ENCODE measurements at places on chromosomes 16 and 17.

- DNase-seq = peak; percentile 91
These were observed 17.4 kb upstream of the MTSS2 start for GRCh38 chr16:70703041-70703834.

DNA sequence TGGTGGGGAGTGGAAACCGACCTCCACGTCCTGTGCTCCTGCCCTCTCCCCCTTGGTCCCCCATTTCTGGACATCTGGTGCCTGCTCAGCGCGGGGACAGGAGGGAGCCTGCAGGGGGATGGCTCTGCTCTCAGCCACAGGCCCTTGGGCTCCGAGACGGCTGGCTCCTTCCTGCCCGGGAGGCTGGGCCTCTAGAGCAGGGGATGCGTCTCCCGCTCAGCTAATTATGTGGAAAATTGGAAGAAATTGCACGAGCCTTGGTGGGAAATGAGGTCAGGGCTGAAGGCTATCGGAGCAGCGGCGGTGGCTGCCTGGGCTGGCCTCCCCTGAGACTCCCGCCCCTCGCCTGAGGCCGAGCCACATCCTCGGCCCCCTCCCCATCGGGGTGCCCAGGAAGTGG lies 154.6 kb upstream of the CIBAR2 start:
- no peak for DNase-seq

DNA sequence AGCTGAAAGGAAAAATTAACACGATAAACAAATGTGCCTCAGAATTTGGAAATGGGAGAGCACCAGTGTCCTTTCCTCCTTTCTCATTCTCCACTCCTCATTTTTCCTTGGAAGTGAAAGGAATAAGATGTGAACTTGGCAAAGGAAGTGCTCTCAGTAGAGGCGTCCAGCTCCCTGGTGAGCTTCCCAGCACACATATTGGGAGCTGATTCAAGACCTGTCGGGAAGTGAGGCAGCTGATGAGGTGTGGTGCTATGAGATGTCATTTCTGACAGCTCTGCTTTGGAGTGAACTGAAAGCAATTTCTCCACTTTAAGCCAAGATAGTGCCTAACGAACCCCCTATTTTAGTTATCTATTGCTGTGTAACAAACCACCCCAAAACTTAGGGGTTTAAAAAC lies 238.5 kb upstream of the IRX3 start:
- DNase-seq = no peak

DNA sequence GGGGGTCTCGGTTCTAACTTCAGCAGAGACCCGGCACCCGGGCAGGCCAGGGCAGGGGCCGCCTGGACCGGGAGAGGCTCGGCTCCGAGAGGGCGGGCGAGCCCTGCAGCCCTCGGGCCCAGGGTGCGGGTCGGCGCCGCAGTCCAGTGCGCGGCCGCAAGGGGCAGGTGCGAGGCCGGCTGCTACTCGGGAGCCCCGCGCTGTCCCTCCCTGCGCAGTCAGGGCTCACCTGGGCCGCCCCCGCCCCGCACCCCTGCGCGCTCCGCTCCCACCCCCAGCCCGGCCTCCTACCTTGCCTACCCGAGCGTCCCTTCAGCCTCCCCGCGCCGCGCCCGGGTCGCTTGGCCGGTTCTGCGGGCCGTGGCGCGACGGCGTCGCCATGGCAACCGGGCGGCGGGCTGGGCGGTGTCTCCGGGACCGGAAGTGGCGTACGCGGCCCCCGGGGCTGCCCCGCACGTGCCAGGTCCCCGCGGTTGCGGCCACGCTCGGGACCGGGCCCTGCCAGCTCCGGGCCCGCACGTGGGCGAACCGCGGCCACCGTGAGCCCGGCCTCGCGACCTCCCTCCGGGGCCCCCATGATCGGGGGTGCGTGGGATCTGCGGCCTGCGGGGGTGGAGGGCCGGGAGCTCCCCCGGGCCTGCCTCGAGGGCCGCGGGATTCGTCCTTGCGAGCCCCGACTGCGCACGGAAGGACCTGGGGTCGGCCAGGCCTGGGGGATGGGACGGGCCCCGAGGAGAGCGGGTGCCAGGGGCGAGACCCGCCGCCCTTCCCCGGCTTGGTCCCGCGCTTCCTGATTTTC lies at the start of gene CYB561:
CYB561 (minus strand) TSS at position 353 of the 799 bp plus-strand sequence. CDS start 8,759 bp downstream, outside the sequence.
- DNase-seq = peak; percentile 58

DNA sequence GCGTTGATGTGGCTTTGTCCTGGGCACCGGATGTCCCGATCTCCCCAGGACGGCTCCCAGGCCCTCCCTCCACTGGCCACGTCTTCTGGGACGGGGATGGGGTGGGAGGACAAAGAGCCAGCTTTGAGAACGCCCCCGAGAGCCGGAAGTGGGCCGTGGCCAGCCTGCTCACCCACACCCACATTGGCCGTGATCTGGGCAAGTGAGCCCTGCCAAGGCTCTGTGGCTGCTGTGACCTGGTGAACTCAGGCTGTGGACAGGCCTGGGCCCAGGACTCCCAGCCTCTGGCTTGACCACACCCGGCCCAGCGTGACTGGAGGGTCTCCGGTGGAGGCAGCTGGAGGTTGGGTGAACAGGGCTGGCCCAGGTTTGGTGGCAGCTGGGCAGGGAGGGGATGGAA lies 3.3 kb downstream of the CDH15 start:
- DNase-seq = no peak

GRCh38 chr17:4999430-5000093 lies 1.8 kb downstream of the KIF1C start:
- DNase-seq = no peak

Data from fibroblast of skin of abdomen (primary cell).